ENCODE measurements at places on chromosomes 11 and 22.

- DNase-seq, result no peak
Measured at GRCh38 chr11:118291477-118292135, 12.9 kb upstream of the CD3E start.

DNA sequence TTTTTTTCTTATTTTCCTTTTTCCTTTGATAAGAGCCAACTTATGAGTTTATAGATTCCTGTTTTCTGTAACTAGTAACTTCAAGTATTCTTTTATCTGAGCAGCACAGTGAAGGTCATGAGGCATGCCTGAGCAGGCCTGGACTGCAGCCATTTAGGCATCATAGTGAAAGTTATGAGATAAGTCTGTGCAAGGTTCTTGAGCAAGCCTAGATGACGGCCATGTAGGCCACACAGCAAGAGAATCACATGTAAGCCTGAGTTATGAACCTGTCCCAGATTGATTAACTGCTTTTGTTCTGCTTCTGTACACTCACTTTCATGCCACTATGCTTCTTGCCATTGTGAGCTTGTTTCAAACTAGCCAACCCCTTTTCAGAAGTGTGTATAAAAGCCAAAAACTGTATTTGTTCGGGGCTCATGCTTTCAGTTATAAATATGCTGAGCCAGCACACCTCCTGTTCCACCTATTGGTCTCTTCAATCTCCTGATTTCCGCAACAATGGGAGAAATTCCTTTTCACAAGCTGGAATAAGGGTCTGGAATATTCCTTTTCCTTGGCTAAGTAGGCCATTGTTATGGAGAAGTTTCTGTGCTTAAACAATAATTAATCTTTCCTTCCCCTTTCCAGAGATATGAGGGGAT lies 745.7 kb downstream of the FAM181B start:
- DNase-seq, result no peak

- no peak for DNase-seq
Measured at GRCh38 chr11:60981515-60981914, 10.0 kb downstream of the CD6 start.

DNA sequence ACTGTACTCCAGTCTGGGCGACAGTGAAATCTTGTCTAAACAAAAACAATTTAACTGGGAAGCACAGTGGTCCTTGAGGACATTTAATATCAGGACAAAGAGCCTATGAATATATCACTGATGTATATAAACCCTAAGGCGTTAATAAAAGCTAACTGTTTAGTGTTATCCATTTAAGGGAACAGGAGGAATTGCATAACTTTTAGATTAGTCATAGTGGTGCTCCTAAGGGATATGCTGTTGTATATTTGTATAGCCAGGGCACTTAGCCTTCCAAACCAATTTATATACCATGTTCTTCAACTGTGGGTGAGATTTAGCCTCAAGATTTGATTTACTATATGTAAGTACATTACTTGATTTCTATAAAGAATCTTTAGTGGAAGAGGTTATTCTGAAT lies 3.0 kb upstream of the CHEK1 start:
- no peak for DNase-seq

- DNase-seq, result no peak
Measured at GRCh38 chr11:67255353-67255752, 10.9 kb upstream of the GRK2 start.

DNA sequence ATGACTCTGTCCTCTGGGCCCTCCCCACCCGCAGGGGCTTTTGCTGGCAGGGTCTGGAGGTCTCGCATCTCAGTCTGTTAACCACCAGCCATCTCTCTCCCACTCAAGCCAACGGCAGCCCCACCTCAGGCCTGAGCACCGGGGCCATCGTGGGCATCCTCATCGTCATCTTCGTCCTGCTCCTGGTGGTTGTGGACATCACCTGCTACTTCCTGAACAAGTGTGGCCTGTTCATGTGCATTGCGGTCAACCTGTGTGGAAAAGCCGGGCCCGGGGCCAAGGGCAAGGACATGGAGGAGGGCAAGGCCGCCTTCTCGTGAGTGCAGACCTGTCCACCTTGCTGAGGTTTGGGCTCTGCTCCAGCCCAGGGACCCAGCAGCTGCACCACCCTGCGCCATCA lies 44.3 kb upstream of the TTC12 start:
- no peak for DNase-seq

- no peak for DNase-seq
Measured at GRCh38 chr22:20430101-20430719, 7.4 kb downstream of the SCARF2 start.

- DNase-seq, result no peak
Measured at GRCh38 chr22:21624120-21624879, 5.5 kb downstream of the YDJC start.

DNA sequence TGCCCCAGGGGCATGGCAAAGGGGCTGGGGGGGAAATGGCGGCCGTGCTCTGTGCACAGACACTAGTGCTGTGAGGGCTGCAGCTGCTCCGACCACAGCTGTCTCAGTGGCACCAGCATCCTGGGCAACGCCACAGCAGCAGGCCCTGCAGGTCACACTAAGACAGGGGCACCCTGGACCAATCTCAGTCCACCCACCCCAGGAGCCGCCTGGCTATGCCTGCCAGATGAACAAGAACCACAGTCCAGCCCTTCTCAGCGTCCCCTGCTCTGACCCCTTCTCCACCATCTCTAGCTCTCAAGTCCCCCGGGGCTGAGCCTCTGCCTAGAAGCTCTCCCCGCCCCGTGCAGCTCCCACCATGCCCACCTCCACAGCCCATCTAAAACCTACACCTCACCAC lies 16.5 kb downstream of the TUBGCP6 start:
- no peak for DNase-seq

DNA sequence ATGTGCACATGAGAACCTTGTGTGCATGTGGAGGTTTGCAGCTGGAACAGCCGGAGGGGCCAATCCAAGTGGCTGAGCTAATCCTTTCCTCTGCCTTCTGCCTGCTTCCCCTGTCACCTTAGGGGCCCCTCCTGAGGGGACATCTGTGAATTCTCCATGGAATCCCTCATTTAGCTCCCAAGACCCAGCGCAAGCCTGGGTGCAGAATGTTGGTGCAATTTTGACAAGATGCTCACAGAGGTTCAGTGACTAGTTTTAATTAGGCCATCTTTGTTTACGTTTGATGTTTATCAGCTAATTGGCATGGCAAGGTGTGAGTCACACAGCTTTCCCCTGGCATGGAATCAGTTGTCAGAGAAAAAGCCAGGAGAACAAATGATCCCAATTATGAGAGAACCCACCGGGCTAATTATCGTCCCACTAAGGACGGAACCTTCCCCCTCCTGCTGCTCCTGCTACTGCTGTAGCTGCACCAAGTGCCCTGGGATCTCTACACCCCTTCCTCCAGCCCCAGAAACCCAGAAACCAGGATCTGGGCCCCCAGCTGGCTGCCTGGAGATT lies 63.6 kb upstream of the PAX6 start:
- DNase-seq, result no peak

DNA sequence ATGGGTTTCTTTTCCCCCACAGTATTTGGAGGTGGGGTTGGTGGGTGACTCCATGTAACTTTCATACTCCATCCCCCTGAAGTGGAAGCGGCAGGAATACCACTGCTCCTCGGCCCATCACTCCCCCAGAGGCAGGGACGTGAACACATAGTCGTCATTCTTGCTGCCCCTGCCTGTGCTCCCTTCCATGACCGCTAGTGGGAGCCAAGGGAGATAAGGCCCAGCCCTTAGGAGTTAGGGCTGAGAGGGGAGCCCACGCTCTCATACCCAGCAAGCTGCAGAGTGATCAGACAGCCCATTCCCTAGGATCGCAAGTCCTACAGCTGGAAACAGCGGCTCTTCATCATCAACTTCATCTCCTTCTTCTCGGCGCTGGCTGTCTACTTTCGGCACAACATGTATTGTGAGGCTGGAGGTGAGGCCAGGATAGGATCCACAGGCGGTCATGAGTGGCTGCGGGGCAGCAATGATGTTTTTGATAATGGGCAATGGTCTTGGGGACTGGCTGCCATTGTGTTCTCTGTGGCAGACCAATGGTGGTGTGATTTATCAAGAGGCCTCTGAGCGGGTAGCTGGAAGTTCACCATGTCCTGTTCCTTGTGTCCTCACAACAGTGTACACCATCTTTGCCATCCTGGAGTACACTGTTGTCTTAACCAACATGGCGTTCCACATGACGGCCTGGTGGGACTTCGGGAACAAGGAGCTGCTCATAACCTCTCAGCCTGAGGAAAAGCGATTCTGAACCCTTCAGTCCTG lies 15.9 kb downstream of the RHOG start:
- peak; percentile 54 for DNase-seq

DNA sequence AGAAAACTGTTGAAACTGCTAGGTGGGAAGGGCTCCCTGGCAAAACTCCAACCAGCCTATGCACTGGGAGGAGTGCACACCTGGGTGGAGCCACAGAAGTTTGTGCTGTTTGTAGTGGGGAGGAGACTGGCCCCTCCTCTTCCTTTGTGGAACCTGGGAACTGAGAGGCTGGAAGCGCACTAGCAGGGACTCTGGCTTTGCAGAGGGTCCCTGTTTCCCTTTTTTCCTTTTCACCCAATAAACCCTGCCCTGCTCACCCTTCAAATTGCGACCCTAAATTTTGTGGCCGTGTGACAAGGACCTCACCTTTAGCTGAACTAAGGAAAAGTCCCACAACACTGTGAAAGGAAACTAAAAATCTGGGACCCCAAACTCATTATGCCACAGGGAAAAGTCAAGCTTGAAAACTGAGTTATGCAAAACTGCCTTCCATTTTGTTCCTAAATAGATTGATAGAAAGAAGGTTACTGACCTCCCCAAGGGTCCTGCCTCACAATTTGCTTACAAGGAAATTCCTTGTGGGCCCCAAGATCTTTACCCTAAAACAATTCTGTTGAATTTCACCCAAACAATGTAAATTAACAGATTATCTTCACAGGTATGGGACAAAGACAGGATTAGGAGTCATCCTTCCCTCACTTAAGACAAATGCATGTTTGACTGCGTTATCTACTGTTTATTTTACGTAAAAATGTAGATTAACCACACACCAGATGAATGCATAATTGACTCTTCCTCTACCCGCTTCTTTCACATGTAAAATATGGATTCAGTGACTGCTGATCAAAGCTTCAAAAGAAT lies 81.0 kb downstream of the SLC36A4 start:
- DNase-seq, result no peak

DNA sequence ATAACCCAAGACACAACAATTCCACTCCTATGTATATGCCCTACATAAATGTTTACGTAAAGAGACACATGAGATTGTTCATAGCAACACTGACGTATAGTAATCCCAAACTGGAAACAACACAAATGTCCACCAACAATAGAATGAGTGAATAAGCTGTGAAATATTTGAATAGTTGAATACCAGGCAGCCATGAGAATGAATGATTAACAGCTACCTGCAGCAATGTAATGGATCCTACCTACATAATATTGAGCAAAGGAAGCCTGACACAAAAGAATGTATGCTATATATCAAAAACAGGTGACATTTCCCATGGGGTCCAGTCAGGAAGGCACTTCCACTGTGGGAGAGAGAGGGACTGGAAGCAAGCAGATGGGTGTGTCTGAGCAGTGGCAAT lies 92.8 kb upstream of the LINC01488 start:
- DNase-seq, result no peak

DNA sequence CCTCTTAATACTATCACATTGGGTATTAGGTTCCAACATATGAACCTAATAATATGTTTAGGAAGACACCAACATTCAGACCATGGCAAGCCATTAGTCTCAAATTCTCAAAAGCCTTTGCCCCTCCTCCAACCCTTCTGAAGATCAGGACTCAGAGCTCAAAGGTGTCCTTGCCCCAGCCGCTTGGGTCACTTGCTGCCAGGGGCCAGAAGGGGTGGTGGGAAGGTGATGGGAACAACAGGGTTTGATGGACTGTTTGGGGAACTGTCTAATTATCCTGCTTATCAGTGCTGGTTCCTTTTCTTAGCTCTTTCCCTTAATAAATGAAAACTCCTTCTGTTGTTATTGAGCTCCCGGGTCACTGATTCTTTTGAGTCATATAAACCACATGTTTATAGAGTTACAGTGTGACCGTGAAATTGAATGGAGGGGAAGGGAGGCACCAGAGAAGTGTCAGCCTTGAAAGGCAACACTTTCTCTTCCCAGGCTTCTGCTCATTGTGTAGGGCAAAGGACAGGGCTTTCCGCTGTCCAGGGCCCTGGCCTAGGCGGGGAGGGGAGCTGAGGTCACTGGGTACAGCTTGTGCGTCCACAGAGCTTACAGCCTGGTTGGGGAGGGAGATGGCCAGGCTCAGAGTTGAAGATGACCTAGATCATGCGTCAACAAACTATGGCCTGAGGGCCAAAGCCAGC lies 105.1 kb downstream of the FBXO7 start:
- no peak for DNase-seq

GRCh38 chr11:35134403-35135148 lies 4.4 kb upstream of the CD44 start:
- DNase-seq, result no peak

DNA sequence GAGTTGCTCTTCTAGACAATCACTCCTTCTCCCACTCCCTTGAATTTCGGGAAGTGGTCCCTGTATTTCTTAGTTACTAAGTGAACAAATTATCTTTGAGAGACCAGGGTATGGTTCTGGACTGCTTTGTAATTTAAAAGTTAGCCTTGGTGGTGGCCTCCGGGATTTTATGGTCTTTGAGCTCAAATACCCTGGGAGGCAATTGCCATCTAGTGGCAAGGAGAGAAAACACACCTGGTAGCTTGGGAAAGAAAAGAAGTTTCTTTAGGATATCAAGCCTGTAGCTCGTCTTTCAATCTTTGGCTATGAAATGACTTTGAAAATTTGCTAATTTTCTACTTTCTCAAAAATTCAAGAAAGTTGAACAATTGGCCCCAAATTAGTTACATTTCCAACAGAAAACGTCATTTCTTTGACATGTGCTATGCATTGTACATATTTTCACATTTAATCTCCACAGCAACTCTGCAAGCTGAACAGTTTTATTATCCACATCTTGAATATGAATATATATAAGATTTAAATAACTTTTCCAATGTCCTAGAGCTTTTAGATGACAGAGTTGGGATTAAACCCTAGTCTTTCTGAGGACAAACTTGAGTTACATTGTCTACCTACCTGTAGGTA lies 39.1 kb downstream of the MMP27 start:
- DNase-seq, result peak; percentile 11

- no peak for DNase-seq
Measured at GRCh38 chr11:35619855-35620640, 1.8 kb downstream of the FJX1 start.

DNA sequence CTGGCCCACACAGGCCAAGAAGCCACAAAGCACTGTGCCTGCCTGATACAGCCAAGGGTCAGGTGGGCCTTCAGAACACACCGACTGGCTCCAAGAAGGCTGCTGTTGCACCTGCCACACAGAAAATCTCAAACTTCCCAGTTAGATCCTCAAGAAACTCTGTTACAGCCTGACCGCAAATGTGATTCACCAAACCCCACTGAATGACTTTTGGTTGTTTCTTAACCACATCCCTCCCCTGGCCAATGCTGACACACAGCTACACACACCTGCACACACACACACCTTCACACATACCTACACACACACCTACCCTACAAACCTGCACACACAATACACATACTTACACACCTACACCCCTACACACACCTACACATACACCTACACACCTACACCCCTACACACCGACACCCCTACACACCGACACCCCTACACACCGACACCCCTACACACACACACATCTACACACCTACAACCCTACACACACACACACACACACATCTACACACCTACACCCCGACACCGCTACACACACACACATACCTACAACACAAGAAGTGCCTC lies 31.5 kb downstream of the CDKN1C start:
- no peak for DNase-seq
